ENCODE measurements at places on chromosomes 5 and 9.

DNA sequence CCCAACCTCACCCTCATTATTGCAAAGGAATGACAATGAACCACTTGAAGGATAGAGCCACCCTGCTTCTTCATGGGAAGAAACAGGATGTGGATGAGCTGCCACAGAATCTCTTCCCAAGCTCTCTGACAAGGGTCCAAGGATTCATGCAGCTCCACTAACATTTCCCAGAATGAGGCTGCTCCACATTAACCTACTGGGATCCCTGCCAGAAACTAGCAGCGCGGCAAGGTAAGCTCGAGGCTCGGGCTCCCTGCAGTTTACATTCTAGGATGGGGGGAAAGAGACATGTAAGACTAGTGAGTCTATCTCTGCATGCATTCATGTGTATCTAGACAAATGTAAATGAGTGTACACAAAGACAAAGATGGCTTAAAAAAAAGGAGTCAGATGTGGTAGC lies 12.1 kb downstream of the DCAF12 start:
- H3K4me1 ChIP-seq: peaks cover 3% of the 10 kb centered on the region
- no peak overlapping the region for H3K4me3 ChIP-seq
- no peak overlapping the region for H3K27ac ChIP-seq

DNA sequence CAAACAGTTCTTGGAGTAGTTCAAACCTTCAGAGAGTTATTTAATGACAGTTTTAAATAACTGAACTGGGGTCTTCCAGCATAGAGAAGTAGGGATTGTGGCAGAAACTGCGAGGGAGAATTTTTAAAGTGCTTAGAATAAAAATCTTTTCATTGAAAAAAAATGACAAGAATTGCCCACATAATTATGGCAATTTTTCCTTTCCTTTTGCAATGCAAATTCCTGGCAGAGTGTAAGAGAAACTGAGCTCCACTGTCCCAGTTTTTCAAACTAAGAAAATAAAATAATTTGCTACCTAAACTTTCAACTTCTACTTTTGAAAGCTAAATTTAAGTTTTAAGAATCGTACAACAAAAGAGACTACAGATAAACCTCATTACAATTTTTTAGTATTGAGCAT lies 2.3 kb upstream of the PTGER4 start:
- H3K4me3 ChIP-seq: peak overlapping the region; percentile 96
- H3K4me1 ChIP-seq: no peaks in the 10 kb centered on the region
- peaks cover 3% of the 10 kb centered on the region for H3K27me3 ChIP-seq
- peak overlapping the region; percentile 89 for H3K27ac ChIP-seq
- peaks cover 9% of the 10 kb centered on the region for H3K36me3 ChIP-seq

DNA sequence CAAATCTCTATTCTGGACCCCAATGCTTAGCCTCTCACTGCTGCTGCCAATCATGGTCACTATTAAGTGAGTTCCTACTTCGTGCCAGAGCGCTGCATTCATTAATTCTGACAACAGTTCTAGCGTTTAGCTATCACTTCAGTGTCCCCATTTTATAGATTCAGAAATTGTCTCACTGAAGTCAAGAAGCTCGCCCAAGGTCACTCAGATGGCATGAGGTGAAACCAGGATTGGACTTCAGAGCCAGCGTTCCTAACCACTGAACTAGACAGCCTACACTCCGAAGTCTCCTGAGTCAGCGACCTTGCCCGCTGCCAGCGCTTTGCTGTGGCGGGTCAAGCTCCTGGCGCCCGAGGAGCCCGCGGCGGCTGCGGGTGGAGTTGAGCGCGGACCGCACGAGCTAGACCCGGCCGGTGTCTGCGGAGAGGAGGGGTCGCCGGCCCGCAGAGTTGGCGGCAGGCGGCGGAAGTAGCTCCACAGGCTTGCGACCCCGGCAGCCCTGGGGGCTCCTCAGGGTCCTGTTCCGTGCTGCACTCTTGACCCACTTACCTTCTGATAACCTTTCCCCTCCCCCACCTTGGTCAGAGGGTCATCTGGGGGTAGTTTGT lies 2.1 kb upstream of the GABRB2 start:
- H3K4me1 ChIP-seq: peaks cover 29% of the 10 kb centered on the region
- peaks cover 60% of the 10 kb centered on the region for H3K27me3 ChIP-seq
- no peak overlapping the region for H3K27ac ChIP-seq
- no peak for DNase-seq

- no peaks in the 10 kb centered on the region for H3K27me3 ChIP-seq
- no peak overlapping the region for H3K4me3 ChIP-seq
- no peak overlapping the region for H3K27ac ChIP-seq
Measured at GRCh38 chr5:34680896-34681295, 24.8 kb downstream of the RAI14 start.

DNA sequence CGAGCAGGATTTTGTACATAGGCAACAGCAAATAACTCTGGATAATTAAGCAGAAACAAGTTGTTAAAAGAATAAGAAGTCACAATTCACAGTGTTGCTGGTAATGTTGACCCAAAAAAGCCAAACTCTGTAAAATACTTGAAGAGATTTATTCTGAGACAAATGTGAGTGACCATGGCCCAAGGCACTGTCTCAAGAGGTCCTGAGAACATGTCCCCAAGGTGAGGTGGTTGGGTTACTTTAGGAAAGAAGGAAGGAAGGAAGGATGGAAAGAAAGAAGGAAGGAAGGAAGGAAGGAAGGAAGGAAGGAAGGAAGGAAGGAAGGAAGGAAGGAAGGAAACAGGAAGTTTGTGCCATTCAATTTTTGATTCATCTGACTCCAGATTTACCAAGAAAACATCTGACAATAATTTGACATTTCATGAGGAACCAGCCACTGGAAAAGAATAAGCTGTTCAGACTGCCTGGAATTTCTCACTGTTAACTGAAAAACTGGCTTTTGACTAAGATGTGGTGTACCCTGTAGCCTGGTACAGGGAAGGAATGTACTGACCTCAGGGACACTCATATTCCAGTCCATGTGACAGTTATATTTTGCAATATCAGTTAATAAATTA lies 295.9 kb upstream of the TNC start:
- no peaks in the 10 kb centered on the region for H3K36me3 ChIP-seq
- no peak overlapping the region for H3K4me3 ChIP-seq
- DNase-seq: no peak
- H3K27ac ChIP-seq: no peak overlapping the region
- H3K4me1 ChIP-seq: peaks cover 3% of the 10 kb centered on the region

DNA sequence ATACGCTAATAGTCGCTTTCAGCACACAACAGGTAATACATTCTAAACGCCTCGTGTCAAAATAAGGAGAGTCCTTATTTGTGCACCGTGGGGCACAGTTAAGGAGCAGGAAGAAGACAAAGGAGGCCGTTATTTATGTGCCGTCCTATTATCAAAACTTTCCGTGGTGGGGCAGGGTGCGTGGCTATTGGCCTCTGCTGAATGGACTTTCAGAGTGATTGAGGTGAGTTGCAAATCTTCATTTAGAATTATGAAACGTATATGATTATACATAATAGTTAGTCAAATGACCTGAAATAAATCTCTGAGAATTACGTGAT lies 833 bp downstream of the C5orf24 start:
- peaks cover 10% of the 10 kb centered on the region for H3K4me1 ChIP-seq
- H3K4me3 ChIP-seq: peak overlapping the region; percentile 99
- H3K27me3 ChIP-seq: no peaks in the 10 kb centered on the region
- peaks cover 16% of the 10 kb centered on the region for H3K36me3 ChIP-seq
- H3K27ac ChIP-seq: peak overlapping the region; percentile 94

DNA sequence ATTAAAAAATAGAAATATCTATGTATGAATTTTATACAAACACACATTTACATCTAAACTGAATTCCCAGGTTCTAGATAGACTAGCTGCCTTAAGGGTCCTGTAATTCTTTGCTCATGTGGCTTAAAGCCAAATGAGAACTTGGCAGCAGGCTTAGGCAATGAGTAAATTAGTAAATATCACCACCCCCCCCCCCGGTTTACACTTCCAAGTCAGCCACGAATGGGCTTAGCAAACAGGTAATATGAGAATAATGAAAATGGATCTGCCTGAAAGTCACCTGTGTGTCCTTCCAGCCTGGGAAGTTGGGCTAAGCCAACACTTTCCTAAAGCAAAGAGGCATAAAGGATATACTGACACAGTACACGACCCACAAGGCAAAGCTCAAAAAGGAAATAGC lies 108.6 kb downstream of the KLHL3 start:
- no peaks in the 10 kb centered on the region for H3K36me3 ChIP-seq
- no peak overlapping the region for H3K4me3 ChIP-seq

DNA sequence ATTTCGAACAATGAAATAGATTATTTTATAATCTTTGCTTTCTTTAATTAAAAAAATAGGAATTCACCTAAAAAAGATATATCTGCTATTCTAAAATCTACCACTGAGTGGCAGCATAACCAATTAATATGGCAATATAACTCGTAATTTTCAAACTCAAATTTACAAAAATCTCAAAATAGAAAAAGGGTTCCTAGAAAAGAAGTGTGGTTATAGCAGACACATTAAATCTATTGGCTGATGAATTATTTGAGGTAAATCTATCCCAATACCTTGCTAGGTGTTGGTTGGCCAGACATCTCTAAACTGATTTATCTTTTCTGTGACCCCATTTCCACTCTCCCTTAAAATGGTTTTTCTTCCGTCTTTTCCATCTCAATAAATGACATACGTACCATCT lies 30.2 kb upstream of the NRG2 start:
- no peak overlapping the region for H3K27ac ChIP-seq
- no peaks in the 10 kb centered on the region for H3K36me3 ChIP-seq
- no peak for DNase-seq
- H3K4me3 ChIP-seq: no peak overlapping the region
- no peaks in the 10 kb centered on the region for H3K4me1 ChIP-seq

- H3K4me3 ChIP-seq: no peak overlapping the region
- DNase-seq: no peak
- no peaks in the 10 kb centered on the region for H3K4me1 ChIP-seq
Measured at GRCh38 chr5:109928046-109928445, 238.3 kb downstream of the MAN2A1 start.

DNA sequence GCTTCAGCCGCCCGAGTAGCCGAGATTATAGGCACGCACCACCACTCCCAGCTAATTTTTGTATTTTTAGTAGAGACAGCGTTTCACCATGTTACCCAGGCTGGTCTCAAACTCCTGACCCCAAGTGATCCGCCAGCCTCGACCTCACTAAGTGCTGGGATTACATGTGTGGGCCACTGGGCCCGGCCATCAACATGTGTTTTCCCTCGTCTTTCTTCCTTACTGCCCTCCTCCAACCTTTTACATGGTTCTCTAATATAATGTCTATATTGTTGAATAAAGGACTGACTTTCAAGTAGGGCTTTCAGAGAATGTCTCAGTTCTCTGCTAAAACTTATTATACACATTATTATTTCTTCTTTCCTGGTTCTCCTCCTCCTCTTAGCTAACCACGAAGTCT lies 21.3 kb upstream of the PCAT7 start:
- H3K27ac ChIP-seq: no peak overlapping the region
- no peak for DNase-seq
- no peaks in the 10 kb centered on the region for H3K27me3 ChIP-seq
- no peaks in the 10 kb centered on the region for H3K4me1 ChIP-seq
- H3K4me3 ChIP-seq: no peak overlapping the region

All from heart left ventricle (tissue), 16 donors.